ENCODE measurements at places on chromosomes 2 and 18.

GRCh38 chr2:178909507-178909906 lies 102.3 kb upstream of the TTN start:
- DNase-seq, result no peak

DNA sequence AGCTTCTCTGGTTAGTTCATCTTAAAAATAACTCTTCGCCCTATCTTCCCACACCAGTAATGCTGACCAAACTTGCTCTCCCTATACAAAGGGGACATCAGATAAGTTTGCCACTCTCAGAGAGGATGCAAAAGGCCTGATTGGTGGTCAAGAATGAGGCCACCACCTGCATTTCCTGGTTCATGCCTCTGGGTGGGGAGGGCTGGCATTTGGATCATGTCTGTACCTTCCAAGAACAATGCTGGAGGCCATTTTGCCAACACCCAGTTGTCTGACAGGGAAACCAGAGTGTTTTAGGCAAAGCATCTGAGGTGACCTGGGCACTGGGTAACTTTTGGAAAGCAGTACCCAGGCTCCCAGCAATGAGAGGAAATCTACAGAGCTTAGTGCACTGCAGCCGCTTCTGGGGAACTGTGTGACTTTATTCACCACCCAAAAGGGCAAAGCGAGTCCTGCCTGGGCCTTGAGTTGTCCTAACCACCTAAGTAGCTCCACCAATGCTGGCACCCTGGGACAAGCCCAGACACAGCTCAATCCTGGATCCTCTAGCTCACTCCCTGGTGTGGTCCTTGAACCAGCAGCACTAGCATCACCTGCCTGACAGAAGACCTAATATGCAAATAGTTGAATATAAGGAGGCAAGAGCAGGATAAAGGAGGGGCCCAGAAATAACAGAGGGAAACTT lies 35.1 kb downstream of the CAPN13 start:
- no peak for DNase-seq

- peak; percentile 94 for DNase-seq
Observed at GRCh38 chr18:57780706-57781347, 22.3 kb downstream of the ATP8B1 start.

GRCh38 chr2:152500772-152501171 lies 165.8 kb downstream of the FMNL2 start:
- no peak for DNase-seq

DNA sequence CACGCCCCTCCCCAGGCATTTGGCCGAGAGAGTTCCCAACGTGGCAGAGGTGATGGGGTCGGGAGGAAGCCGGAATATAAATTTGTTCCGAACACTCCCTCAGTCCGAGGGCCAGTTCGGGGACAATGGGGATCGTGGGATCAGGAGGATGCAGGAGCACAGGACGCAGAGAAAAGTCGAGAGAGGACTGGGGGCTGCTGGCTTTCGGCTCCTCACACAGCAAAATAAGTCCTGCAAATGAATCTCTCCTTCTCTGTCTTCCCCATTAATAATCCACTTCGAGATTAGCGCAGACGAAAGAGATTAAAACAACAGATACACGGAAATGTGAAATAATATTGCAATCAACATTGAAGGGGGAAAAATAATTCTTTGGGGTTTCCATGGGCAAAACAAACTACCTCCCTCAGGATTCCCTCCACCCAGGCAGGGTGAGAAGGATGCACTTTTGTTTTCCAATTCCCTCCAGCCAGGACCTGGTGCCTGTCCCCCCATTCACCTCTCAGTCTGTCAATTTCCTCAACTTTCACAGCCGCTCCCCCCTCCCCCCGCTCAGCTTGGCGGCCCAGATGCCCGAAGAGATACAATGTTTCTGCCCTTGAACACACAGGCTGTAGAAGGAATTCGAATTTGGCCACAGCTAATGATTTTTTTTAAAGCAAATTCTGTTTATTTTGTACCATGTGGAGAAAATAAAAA lies 3.1 kb upstream of the ZEB2 start:
- peak; percentile 24 for DNase-seq

DNA sequence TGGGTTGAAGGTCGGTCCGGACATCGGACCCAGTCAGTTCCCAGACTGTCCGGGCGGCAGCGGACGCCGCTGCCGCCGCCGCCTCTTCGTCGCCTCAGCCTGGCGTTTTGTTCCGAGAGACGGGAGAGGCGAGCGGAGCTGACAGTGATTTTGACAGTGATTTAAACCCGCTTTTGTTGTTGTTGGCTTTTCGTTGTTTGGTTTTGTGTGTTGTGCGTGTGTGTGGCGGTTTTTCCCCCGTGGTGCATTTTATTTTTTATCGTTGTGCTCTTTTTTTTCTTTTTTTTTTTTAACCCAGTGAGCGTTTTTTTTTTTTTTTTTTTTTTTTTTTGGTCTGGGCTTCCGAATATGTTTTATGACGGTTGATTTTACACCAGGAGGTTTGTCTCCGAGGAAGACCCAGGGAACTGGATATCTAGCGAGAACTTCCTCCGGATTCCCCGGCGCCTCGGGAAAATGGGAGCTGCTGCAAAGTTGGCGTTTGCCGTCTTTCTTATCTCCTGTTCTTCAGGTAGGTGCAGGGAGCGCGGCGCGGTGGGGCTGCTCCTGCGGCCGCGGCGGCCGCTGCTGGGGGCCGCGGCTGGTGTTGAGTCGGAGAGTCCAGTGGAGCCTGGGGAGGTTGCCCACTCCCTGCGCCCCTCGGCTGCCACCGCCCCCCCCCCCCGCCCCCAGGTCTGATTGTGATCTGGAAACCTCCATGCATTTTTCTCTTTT lies at the start of gene ACVR2A:
ACVR2A (plus strand) TSS at position 333 of the 714 bp plus-strand sequence; CDS start at position 457, 124 bp downstream.
- DNase-seq, result peak; percentile 39

Data from cardiac fibroblast (primary cell).